Stimulated activated effector memory CD8-positive, alpha-beta T cell treated with anti-CD3 and anti-CD28 coated beads, Interleukin-12 subunit alpha, Interleukin-12 subunit beta, amount 100 ng/mL, for 72 hours (primary cell): ENCODE measurements at places on chromosomes 11 and 22.

DNA sequence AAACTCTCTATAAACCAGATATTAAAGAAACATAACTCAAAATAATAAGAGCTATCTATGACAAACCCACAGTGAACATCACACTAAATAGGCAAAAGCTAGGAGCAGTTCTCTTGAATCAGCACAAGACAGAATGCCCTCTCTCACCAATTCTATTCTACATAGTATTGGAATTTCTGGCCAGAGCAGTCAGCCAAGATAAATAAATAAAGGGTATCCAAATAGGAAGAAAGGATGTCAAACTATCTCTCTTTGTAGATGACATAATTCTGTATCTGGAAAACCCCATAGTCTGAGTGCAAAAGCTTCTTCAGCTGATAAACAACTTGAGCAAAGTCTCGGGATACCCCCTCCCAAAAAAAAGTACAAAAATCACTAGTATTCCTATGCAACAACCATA lies 359.8 kb downstream of the LRRC4C start:
- no peak for DNase-seq

DNA sequence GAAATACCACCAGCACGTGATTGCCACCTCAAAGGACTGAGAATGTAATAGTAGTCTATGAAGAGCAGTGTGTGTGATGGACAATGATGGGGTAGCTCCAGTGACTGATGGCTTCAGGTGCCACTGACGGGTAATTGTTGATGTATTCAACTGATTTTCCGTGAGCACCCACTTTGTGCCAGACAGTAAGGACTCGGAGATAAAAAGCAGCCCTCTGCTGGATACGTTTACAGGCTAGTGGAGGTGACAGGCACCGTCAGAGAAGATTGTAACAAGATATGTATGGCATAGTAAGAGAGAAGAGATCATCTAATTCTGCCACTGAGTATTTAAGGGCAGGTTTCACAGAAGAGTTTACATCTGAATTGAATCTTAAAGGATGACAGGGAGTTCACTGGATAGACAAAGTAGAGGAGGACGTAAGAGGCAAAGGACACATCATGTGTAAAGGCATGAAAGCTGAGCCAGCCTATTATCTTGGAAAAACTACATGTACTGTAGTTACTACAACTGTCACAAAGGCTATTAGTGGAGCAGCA lies 1.1 kb upstream of the ENTHD1 start:
- DNase-seq: no peak

DNA sequence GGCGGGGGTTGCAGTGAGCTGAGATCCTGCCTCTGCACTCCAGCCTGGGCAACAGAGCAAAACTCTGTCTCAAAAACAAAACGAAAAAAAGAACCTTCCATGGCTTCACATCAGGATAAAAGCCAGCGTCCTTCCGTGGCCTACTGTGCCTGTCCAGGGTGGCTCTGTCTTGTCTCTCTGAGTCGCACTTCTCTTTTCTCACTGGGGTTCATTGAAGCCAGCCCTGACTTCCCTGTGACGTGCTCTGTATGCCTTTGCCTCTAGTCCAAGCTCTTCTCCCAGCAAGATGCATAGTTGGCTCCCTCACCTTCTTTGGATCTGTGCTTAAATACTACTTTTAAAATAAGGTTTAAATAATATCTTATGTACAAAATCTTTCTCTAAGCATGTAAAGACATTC lies 11.6 kb downstream of the ATXN10 start:
- DNase-seq: no peak

GRCh38 chr11:16873289-16873688 lies 134.8 kb downstream of the C11orf58 start:
- no peak for DNase-seq

GRCh38 chr11:117972044-117972443 lies 14.2 kb upstream of the IL10RA start:
- DNase-seq: no peak

- DNase-seq: no peak
Observed at GRCh38 chr22:37258753-37259401, 14.8 kb upstream of the RAC2 start.

GRCh38 chr11:121890377-121890776 lies 225.6 kb downstream of the BLID start:
- DNase-seq: peak; percentile 26

DNA sequence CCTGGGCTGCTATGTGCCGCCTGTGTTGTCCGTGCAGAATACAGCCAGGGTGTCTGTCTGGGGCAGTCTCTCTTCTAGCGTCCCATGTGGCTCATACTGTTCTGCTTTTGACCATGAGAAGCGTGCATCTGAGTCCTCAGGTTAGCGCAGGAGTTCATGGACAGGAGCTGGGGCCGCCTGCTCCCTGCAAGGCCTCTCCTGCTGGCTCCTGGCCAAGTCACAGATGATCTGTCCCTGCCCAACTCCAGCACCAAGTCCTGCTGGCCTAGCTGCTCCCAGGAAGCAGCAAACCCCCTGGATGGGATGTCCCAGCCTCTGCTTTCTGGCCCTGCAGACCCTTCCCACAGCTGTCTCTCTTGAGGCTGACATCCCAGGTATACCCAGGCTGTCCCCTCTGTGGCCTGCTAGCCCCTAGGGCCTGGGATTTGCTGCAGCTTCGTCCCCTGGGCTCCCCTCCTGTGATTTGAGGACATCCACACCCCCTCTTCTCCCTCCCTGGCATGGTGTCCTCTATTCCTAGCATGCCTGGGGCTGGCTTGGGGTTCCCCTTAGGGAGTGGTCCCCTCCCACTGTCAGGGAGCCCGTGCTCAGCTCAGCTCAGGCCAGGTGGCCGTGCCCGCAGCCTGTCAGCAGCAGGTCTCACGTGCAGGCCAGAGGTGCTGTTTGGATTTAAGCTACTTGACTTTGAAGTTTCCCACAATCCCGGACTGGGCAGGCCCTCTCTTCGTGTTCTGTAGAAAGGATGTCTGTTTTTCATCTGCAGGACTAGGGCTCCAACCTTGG lies 17.8 kb downstream of the PRR5 start:
- DNase-seq: no peak

- no peak for DNase-seq
Observed at GRCh38 chr11:119663279-119663678, 65.7 kb downstream of the NECTIN1 start.

DNA sequence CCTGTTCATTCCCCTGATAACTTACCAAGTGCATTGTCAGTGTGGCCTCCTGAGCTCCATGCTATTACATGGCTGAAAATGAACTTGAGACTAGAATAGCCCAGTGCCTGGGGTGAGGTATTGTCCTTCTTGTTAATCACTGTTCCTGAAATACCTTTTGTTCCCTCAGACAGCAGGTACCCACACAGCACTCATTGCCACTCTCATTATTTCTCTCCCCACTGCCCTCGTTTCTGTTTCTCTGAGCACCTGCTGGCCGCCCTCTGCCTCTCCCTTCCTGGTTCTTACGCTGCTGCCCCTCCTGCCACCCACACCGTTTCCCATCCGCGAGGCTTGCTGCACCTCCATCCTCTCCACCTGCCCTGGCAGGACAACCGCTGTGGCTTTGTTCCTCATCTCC lies 36.9 kb upstream of the RAB1B start:
- no peak for DNase-seq

DNA sequence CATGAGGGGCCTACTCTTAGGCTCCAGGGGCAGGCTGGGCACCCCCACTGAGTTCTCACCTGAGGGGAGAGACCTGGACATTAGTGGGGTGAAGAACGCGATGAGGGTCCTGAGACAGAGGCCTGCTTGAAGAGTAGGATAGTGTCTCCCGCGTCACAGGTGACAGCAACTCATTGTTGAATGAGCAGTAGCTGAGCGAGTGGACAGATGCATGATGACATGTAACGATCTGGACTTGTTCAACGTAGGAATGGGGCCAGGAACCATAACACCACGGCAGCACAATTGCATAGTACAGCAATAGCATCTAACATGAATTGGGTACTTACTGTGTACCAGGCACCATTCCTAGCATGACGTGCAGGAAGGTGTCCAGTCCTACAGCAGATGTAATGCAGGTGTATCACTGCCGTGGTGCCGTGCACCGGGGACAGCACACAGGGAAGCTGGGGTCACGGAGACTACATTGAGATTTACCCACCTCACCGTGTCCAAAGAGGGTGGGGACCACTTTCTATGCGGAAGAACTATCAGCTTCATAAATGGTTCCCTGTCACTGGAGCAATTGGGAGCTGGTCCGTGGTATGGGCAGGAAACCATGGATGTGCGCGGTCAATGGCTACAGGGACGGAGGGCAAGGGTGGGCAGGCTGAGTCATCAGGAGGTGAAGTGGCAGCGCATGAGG lies 1019.1 kb downstream of the TBC1D22A start:
- DNase-seq: no peak

DNA sequence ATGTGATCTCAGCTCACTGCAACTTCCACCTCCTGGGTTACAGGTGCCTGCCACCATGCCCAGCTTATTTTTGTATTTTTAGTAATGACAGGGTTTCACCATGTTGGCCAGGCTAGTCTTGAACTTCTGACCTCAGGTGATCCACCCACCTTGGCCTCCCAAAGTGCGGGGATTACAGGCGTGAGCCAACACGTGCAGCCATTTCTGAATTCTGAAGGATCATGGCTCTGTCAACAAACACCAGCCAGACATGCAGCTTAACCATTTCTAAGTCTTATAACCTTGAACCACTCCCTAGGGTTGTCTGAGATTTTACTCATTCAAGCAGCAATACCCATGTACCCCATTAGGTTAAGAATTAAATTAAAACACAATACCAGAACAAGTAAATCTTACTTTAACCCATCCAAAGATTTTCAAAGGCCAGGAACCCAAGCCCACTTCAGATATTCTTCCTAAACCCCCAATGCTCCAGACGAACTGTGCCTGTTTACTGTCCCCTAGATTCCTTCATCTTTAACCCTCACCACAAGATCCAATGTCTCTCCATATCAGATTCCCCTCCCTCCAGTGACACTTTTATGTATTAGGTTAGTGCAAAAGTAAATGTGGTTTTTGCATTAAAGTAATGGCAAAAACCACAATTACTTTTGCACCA lies 4.0 kb downstream of the RPS13 start:
- no peak for DNase-seq

GRCh38 chr11:100816823-100817222 lies 129.7 kb downstream of the ARHGAP42 start:
- no peak for DNase-seq

- no peak for DNase-seq
Observed at GRCh38 chr11:115518983-115519628, 14.9 kb upstream of the CADM1 start.
